Karpas-422 (cell line): ENCODE measurements at places on chromosomes 5 and 9.

DNA sequence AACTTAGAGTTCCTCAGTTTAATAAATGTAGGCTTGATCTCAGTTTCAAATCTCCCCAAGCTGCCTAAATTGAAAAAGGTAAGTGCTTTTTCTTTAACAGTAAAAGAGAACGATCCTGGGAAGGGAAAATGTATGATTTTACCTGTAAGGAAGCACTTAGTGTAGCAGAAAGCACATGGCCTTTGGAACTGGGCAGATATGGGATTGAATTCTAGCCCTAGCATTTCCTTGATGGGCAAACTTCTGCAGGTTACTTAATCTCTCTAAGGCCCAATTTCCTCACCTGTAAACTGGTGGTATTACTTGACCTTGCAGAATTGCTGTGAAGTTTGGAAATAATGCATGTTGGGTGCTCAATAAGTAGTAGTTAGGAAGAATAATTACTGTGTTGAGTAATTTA, 11.6 kb downstream of the ANP32B start:
- no peak for DNase-seq

DNA sequence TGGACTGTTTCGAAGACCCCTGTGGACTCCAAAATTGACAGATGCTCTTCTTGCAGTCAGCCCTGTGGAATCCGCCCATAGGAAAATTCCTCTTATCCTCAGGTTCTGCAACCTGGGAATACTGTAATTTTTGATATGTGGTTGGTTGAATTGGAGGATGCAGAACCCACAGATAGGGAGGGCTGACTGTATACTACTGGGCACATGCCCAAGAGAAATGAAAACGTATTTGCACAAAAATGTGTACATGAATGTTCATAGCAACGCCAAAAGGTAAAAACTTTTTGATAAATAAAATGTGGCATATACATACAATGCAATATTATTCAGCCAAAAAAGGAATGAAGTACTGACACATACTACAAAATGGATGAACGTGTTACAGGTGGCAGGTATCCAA, 1.9 kb upstream of the SNAPC3 start:
- no peak for DNase-seq

GRCh38 chr9:7376213-7376612, 423.4 kb downstream of the DMAC1 start:
- no peak for DNase-seq

DNA sequence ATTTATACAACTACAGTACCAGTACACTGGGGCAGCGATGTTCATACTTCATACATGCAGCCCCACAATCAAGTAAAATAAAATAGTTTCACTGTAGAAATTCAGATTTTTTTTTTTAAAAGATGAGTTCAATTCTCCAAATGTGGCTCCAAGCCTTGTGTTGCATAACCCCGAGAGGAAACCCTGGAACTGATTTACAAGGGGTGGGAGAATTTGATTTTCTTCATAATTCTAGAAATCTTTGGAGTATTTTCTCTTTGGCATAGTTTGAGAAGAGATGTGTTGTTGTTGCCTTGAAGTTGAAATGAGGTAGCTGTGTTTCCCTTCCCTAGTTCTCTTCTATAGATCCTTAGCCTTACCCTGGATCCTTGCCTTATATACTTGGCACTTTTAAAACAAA, 3.1 kb downstream of the RHOBTB3 start:
- no peak for DNase-seq

DNA sequence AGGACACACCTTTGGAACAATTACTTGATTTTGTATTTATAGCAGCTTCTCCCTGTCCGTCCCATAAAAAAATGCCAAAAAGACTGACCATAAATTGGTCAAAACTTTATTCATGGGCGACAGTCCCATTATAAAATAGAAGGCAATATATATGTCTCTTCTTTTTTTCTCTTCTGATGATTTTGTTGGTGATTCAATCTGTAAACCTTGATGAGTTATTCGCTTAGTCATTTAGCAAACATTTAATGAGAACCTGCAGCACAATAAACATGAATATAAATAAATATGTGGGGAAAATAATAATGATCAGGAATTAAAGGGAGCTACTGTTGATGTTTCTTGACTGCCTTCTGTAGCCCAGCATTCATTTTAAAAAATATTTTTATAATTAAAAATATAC, 356.4 kb upstream of the ACTBL2 start:
- DNase-seq, result no peak

- no peak for DNase-seq
These were observed 476.8 kb downstream of the CETN3 start for GRCh38 chr5:89932771-89933181.

- no peak for DNase-seq
These were observed 93.6 kb downstream of the NR3C1 start for GRCh38 chr5:143309661-143310431.

- no peak for DNase-seq
These were observed 31.5 kb upstream of the NSMF start for GRCh38 chr9:137490532-137491186.

GRCh38 chr9:134939836-134940235, 22.1 kb upstream of the FCN1 start:
- DNase-seq, result no peak

DNA sequence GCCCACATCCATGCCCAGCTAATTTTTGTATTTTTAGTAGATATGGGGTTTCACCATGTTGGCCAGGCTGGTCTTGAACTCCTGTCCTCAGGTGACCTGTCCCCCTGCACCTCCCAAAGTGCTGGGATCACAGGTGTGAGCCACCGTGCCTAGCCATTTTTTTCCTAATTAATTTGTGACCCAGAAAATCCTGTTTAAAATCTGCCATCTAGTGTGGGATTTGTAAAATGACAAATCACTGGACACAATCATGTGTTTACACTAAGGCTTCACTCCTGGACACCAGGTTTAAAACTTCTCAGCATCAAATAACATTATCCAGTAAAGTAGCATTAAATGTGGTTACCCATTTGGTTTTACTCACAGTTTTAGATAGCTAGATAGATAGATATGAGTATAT, 18.6 kb upstream of the KDM4C start:
- peak; percentile 46 for DNase-seq

GRCh38 chr9:116471093-116471906, 215.8 kb upstream of the TRIM32 start:
- no peak for DNase-seq

GRCh38 chr9:26650325-26650724, 242.3 kb downstream of the CAAP1 start:
- no peak for DNase-seq

GRCh38 chr9:17166346-17166745, 31.5 kb downstream of the CNTLN start:
- no peak for DNase-seq

GRCh38 chr9:71608021-71608420, 160.3 kb downstream of the CEMIP2 start:
- DNase-seq, result no peak

DNA sequence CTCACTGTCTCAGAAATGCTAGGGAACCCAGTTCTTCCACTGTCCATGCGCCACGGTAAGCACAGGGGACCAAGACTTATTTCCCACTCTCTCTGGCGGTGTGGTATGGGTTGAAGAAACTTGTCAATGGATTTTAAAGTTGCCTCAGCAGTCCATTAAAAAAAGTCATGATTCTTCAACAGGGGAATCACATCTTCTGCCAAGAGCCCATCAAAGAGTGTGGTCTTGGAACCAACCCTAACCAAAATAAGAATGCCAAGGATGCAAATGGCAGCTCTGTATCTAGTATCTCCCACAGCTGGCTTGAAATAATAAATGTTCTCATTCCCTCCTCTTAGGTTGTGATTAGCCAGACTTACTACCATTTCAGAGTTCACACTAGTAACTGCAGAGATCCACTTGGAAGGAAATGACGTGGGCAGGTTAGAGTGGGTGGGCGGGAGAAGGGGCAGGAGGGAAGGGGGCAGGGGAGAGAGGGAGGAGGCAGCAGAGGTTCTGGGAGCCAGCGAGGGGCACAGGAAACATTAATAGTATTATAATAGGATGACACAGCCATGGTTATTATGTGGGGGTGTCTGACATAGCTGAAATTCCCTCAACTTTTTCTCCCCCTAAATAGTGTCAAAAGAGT, 17.6 kb downstream of the PTCH1 start:
- no peak for DNase-seq

DNA sequence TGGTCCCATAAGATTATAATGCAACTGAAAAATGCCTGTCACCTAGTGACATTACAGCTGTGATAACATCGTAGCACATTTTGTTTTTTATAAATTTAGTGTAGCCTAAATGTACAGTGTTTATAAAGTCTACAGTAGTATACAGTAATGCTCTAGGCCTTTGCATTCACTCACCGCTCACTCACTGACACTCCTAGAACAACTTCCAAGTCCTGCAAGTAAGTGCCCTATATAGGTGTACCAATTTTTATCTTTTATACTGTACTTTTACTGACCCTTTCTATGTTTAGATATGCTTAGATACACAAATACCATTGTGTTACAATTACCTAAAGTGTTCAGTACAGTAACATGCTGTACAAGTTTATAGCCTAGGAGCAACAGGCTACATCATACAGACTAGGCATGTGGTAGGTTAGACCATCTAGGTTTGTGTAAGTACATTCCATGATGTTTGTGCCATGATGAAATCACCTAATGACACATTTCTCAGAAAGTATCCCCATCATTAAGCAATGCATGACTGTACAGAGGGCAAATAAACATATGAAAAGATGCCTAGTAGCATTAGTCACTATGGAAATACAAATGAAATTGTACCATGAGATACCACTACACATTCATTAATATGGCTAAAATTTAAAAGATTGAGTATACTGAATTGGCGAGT, 127.6 kb downstream of the TRPM6 start:
- DNase-seq, result no peak

GRCh38 chr5:151218177-151218576, 5.7 kb downstream of the CCDC69 start:
- no peak for DNase-seq

DNA sequence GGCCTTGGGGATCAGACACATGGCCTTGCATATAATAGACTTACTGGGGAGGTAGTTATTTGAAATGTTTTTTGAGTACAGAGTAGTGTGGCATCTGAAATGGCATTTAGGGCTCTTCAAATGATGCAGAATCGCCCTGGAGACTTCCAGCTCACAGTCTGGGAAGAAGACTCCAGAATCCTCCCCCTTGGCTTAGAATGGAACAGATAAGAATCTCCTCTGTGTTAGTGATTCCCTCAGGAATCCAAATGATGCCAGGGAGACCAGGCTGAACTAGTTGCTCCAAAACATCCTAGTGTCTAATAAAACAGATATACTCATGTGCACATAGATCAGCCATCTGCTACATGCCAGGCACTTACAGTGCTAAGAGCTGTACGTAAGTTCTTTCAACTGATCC, 38.6 kb upstream of the SMC5 start:
- no peak for DNase-seq

- peak; percentile 69 for DNase-seq
These were observed 12.8 kb downstream of the DMXL1 start for GRCh38 chr5:119083679-119084078.

GRCh38 chr9:122087406-122088200, 5.5 kb downstream of the TTLL11 start:
- DNase-seq, result no peak

GRCh38 chr5:38607396-38607795, 51.0 kb upstream of the LIFR start:
- no peak for DNase-seq

DNA sequence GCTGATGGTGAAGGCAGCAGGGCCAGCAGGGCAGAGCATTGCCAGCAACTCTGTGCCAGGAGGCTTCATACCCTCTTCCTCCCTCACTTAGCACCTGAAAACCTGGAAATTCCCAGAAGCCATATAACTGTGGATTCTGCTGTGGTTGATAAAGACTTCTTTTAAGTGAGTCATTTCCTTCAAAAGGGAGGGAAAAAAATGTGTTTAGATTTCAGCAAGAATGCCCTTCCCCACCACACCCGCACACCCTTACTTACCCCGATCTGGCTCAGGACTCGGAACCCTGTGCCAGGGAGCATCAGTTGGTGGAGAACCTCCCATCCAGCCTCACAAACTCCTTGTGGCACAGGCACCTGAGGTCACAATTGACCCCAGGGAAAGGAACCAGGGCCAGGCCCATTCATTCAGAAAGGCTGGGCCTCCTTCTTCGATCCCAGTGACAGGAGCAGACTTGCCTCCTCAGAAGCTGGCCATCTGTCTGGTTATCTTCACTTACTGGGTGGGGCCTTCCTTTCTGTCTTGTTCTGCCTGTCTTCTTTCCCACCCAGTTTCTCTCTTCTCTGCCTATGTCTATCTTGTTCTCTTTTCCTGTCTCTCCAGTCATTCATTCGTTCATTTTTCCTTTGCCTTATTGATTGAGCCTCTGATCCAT, 62.6 kb downstream of the PLAC8L1 start:
- DNase-seq, result no peak

- no peak for DNase-seq
These were observed 123.8 kb downstream of the TMEM174 start for GRCh38 chr5:73296772-73297171.

DNA sequence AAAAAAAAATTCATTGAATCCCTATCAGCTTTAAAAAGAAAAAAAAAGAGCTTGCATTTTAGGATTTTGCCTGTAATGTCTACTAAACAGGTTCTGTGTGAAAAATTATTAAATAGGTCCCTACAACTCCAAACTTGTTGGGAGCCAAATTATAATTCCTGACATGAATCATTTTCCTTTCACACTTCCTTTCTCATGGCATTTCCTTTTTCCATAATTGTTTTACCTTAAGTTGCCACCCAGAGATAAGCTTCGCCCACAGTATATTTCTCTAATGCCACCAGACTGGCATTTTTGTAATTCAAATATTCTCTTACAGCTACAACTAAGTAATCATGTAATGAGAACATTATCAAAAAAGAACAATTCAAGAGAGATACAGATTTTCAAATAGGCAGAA, 348.8 kb downstream of the EFNA5 start:
- no peak for DNase-seq

DNA sequence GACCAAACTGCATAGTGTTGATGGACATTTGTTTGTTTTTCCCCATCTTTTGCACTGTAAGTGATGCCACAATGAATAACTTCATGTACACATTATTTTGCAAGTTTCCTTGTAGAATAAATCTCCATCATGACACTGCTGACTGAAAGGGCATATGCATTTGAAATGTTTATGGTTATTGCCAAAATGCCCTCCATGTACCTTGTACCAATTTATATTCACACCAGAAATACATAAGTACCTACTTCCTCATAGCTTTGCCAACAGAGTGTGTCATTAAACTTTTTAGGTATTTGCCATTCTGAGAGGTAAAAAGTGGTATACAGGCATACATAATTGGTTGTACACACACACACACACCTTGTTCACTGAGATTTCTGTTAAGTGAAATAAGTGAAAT, 361.0 kb upstream of the PCSK5 start:
- no peak for DNase-seq

DNA sequence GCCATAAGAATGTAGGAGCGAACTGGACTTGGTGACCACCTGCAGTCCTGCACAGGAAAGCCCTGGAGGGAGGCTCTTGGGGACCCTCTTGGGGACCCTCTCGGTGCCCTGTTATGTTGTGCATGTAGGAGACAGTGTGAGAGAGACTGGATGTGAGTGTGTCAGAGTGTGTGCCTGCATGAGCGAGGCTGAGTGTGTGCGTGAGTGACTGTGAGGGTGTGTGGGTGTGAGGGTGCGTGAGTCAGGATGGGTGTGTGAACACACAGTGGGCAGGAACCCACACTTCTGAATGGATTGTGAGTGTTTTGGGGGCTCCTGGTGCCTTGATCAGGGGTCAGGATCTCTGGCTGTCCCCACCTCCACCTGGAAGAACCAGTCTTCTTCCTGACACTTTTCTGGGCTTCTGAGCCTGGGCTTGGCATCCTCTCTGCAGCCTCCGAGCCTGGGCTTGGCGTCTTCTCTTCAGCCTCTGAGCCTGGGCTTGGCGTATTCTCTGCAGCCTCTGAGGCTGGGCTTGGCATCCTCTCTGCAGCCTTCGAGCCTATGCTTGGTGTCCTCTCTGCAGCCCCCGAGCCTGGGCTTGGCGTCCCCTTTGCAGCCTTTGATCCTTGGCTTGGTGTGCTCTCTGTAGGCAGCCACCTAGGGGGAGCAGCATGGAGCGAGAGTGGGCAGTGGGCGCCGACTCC, 25.6 kb upstream of the ANKRD33B start:
- no peak for DNase-seq
